DMS53 (cell line): ENCODE measurements at places on chromosomes 3 and 15.

- DNase-seq = peak; percentile 81
These were observed 25.8 kb upstream of the RPL39L start for GRCh38 chr3:187165144-187165543.

DNA sequence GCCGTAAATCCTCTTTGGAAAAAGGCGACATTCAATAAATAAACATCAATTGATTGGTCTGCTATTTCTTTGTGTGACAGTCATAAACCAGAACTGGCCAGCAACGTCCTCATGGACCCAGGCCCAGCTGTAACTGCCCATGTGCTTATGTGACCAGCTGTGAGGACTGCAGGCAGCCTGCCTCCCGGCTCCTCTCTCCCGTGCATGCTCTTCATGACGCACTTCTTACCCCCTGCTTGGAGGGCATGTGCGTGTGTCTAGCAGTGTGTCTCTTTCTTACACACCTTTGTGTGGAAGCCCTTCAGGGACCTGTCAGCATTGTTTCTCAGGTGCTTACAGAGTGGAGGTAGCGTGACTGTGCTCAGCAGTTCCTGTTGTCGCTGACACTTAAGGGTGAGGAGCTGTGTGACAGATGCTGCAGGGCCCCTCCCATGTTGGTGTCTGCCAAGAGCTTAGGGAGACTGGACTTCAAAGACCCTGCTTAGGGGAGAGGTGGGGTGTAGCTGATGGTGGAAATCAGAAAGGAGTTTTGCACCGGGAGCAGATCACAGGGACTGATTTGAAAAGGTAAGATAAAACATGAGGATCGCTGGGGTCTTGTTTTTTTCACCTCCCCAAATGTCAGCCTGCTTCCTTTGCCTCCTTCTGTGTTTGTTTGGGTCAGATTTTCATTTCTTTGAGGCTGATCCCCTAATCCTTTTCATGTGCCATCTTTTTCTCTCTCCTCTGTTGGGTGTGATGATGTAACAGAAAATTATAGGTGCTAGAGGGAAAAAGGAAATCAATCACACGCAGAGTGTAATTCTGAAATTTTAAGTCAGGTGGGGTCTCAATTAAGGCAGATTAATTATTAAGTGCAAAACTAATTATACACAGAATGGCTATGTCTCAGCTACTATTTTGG lies 2.1 kb downstream of the PODXL2 start:
- peak; percentile 92 for DNase-seq

DNA sequence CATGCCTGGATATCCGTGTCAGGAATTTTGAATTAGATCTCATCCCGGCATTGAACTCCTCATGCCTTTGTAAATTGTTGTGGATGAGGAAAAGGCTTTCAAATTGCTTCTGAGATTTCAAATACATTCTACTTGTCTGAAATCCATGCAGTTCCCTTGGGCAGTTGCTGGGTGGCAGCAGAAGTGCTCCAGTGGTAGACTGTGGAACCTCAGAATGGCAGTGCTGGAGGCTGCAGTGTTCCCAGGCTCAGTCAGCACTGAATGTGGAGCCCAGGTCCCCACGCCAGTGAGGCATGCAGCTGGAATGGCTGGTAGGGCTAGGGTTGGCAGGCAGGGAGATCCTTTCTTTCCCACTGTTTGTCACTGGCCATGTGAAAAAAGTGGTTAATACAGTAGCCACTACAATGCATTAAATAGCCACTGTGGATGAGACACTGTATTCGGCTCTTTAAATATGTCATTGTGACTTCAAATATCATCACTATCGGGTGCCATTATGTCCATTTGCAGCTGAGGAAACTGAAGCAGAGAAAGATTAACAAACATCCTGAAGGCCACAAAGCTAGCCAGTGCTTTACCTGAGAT lies 98.6 kb downstream of the TPRG1 start:
- DNase-seq = peak; percentile 82

DNA sequence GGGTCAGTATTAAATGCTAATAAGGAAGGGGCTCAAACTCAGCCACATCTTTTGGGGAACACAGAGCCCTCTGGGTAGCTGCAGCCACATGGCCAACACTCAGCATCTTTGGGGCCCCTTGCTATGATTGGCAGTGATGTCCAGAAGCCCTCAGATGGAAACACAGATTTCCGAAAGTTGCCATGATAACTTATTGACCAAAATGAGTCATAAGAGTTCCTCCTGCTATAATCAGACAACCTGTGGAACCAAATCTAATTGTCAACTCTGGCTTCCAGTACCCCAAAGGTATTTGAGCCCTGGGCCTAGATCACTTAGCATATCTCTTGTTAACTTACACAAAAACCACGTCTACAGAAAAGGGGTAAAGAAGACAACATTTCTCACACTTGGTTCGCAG lies 392.2 kb downstream of the KCNH8 start:
- no peak for DNase-seq

DNA sequence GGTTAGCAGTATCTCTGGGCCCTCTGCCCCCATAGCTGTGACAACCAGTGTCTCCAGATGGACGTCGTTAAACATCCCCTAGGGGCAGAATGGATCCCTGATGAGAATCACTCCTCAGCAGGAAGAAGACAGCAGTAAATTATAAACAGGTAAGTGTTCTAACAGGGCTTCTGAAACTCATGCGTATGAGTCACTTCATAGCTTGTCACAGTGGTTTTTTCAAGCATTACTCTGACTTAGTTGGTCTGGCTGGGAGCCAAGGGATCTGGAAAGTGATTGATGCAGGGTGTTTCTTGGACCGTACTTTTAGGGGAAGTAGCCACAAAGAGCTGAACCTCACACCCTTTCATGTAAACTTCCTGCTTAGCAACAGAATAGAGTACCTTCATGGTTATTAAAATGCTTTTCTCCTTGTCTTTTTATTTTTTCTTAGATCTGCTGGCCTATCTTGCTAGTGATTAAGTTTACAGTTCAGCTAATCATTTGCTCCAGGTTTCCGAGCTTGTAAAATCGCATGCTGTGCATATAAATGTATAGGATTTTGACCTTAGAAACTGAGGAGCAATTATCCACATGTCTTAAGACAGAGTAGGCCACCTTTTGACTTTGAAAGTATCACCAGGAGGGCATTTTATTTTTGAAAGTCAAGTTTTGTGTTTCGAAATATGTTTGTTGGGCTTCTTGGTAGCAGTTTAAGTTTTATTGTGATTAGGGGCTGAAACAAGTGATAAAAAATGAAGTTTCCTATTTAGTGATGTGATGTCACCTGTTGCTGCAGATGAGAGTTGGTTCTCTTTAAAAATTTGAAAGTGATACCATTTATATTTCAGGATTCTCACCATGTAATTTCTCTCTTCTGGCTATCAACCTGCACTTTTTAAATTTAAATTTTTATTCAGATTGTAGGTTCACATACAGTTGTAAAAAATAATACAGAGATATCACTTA lies 333.9 kb downstream of the PTPRG start:
- DNase-seq = peak; percentile 60

GRCh38 chr15:69451951-69452691 lies 497 bp upstream of the RPLP1 start:
- DNase-seq = peak; percentile 88

DNA sequence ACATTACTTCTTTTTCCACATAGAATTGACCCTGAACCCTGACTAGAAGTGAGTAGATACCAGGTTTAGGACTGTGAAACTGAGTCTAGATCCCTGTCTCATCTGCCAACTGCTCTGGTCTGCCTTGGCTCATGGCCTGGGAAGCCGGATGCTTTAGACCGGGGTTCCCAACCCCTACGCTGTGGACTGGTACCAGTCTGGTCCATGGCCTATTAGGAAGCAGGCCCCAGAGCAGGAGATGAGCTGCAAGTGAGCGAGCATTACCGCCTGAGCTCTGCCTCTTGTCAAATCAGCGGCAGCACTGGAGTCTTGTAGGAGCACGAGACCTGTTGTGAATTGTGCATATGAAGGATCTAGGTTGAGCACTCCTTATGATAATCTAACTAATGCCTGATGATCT lies 734.2 kb downstream of the AGBL1 start:
- no peak for DNase-seq

GRCh38 chr3:150744041-150744918 lies 18.7 kb downstream of the SIAH2 start:
- no peak for DNase-seq
